ENCODE measurements at places on chromosomes 6 and 20. TPM values are rescaled to one million over a fixed set of nuclear protein-coding genes. Genes with fewer than 3 reads are reported as not detected.

DNA sequence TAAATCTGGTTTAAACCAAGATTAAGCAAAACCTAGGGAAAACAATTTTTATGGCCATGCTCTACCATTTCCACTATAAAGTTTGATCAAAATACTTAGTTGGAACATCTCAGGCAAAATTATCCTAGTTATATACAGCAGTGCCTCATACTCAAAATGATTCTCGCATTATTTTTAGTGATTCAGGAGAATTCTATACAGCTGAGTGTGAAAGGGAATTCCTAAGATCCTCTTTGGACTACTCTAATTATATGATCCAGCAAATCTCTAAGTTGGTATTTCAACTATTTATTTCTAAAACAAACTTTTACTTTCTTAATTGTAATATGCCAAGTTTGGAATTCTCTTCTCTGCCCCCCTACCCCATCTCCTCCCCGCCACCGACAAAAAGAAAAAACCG is 8.6 kb downstream of the DTNBP1 start:
- H3K27ac ChIP-seq: no peak overlapping the region
- no peaks in the 10 kb centered on the region for H3K4me1 ChIP-seq
- no peaks in the 10 kb centered on the region for H3K36me3 ChIP-seq
- H3K4me3 ChIP-seq: no peak overlapping the region
- DNase-seq: no peak
- no peaks in the 10 kb centered on the region for H3K27me3 ChIP-seq

GRCh38 chr20:57231161-57231560 is 35.3 kb downstream of the BMP7 start:
- peaks cover 10% of the 10 kb centered on the region for H3K27me3 ChIP-seq
- no peak for DNase-seq
- no peaks in the 10 kb centered on the region for H3K4me1 ChIP-seq
- H3K27ac ChIP-seq: no peak overlapping the region

DNA sequence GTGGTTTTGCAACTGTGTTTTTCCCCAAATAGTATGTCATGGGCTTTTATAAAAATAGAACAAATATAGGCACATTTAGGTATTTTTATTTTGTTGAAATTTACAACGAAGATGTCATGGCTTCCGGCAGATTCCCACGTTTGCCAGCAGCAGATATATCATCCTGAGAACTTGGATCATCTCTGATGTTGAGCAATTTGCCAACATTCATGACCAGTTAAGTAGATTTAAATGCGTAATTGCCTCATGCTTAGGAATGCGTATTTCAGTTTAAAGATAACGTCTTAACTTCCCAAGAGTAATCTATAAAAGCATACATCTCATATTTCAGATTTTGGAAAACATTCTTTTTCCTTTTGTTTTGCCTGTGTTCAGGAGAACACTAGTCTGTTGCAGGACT is 457.8 kb downstream of the QKI start:
- H3K27me3 ChIP-seq: no peaks in the 10 kb centered on the region
- no peaks in the 10 kb centered on the region for H3K36me3 ChIP-seq
- peak overlapping the region; percentile 32 for H3K27ac ChIP-seq
- H3K4me3 ChIP-seq: no peak overlapping the region

The KCNK5 gene
- total RNA-seq: 0.14 TPM

DNA sequence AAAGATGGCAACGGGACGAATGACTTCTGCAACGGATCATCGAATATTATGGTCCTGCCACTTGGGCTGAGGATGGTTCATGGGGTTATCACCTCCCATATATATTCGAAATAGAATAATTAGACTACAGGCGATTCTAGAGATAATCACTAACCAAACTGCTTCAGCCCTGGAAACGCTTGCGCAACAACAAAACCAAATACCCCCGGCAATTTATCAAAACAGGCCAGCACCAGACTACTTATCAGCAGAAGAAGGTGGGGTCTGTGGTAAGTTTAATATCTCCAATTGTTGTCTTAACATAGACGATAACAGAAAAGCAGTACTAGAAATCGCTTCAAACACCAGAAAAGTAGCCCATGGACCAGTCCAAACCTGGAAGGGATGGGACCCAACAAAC is 31.0 kb upstream of the ULBP3 start:
- H3K36me3 ChIP-seq: no peaks in the 10 kb centered on the region
- H3K27ac ChIP-seq: no peak overlapping the region
- H3K4me1 ChIP-seq: no peaks in the 10 kb centered on the region
- H3K27me3 ChIP-seq: peaks cover 13% of the 10 kb centered on the region
- no peak for DNase-seq

The SNAI1 gene
- 9.1 TPM for total RNA-seq

The LRRC73 gene
- 0.31 TPM for total RNA-seq

GRCh38 chr6:129429956-129430355 is 280.0 kb downstream of the ARHGAP18 start:
- no peak for DNase-seq
- no peak overlapping the region for H3K27ac ChIP-seq
- H3K4me3 ChIP-seq: no peak overlapping the region
